ENCODE measurements at places on chromosomes 7 and 10.

GRCh38 chr10:63554657-63555056 lies 33.5 kb downstream of the REEP3 start:
- peak; percentile 77 for DNase-seq

- DNase-seq = no peak
Observed at GRCh38 chr7:149844445-149844844, 6.3 kb downstream of the ZNF862 start.

DNA sequence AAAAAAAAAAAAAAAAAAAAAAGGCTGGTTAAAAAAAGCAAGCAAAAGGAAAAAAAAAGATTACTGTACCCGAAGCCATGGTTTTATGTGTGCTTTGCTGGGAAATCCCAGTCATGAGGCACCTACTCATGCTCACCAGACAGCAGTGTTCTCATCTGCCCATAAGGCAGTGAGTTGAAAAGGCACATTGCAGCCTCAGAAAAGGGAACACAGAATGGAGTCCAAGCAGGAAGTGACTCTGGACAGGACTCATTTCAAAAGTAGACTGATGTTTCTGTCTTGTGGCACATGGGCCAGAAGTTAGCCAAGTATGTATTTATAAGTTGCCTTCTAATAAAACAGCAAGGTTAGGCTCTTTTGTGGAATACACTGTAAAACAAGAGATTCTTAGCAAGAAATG lies 40.2 kb downstream of the PDSS1 start:
- no peak for DNase-seq

GRCh38 chr7:107355616-107356015 lies 114.2 kb upstream of the GPR22 start:
- DNase-seq = peak; percentile 10

DNA sequence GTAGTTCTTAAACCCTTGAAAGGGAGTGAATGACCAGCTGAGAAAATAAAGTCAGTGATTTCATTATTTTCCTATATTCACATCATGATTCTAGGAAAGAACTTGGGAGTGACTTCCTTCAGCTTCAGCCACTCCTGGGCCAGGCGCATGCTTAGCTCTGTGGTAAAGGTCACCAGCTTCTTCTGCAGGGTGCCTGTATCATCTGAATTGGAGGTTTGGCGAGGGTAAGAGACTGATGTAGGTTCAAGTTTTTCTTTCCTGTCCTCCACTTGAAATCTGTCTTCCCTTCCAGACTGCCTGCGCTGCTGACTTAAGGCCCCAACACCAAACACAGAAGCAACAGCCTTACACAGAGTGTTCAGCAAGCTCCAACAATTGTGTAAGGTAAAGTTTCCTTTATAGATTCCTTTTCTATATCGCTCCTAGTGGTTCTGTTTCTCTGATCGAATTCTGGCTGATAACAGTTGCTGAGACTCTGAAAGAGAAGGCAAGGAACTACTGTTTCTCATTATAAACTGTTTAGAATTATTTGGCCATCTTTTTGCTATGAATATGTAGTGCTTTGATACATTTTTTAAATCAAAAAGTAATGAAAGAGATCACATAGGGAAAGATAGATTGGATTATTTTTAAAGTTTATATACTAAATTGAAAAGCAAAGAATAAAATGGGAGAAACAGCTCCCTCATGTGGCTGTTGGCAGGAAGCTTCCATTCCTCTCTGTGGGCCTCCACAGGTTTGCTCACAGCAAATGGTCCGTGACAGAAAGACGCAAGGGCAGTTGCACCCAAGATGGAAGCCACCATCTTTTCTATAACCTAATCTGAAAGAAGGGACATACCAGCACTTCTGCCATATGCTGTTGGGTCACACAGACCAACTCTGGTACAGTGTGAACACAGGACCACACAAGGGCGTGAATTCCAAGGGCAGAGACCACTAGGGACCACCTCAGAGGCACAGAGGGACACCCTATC lies 14.0 kb downstream of the GATAD1 start:
- DNase-seq = no peak

GRCh38 chr10:106648534-106649481 lies 515.7 kb downstream of the SORCS1 start:
- DNase-seq = no peak

- no peak for DNase-seq
Observed at GRCh38 chr7:37741776-37742175, 58.2 kb downstream of the GPR141 start.

All from AG04449 (cell line).